Parietal lobe (tissue), 2 donors: ENCODE measurements at places on chromosomes 12 and 14. TPM values are rescaled to one million over a fixed set of nuclear protein-coding genes. Genes with fewer than 3 reads are reported as not detected.

The SRRM4 gene
- total RNA-seq: 19.7 TPM

The BEGAIN gene
- total RNA-seq: 23.5 TPM

The PLBD1 gene
- total RNA-seq: 0.94 TPM

The TCL1B gene
- not detected for total RNA-seq

The SLCO1A2 gene
- total RNA-seq: 7.5 TPM

The PRKD1 gene
- total RNA-seq: 28.2 TPM

The PRR4 gene
- 13.5 TPM for total RNA-seq

The POLE gene
- 95.2 TPM for total RNA-seq

The BTG1 gene
- 37.2 TPM for total RNA-seq

The CLEC1B gene
- not detected for total RNA-seq
